NCI-H2107 (cell line): ENCODE measurements at places on chromosomes 3 and 15.

DNA sequence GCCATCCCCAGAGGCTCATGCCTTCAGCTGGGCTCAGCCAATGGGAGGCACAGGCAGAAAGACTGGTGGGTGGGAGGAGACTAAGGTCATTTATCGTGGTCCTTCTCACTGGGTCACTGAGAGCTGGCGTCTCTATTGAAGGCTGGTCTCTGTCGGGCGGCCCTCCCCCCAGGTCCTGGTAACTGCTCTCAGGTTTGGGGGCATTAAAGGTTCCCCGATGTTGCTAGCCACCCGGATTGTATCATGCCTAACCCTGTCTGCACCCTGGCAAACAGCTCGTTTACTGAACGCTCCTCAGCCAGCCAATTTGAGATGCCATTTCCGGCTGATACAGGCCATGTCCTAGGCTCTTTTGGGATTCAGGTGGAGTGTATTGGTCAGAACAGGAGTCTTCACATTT lies 10.5 kb downstream of the SELENOS start:
- no peak for DNase-seq

- DNase-seq = no peak
Observed at GRCh38 chr15:81372575-81372974, 1.4 kb downstream of the TMC3 start.

GRCh38 chr3:30333903-30334302 lies 272.5 kb upstream of the TGFBR2 start:
- no peak for DNase-seq

- DNase-seq = no peak
Observed at GRCh38 chr15:44554934-44555723, 18.2 kb downstream of the EIF3J start.
